ENCODE measurements at places on chromosomes 13 and 19. TPM values are rescaled to one million over a fixed set of nuclear protein-coding genes. Genes with fewer than 3 reads are reported as not detected.
A peak's percentile ranks its signal among the peaks of the same experiment; 100 is the strongest.

DNA sequence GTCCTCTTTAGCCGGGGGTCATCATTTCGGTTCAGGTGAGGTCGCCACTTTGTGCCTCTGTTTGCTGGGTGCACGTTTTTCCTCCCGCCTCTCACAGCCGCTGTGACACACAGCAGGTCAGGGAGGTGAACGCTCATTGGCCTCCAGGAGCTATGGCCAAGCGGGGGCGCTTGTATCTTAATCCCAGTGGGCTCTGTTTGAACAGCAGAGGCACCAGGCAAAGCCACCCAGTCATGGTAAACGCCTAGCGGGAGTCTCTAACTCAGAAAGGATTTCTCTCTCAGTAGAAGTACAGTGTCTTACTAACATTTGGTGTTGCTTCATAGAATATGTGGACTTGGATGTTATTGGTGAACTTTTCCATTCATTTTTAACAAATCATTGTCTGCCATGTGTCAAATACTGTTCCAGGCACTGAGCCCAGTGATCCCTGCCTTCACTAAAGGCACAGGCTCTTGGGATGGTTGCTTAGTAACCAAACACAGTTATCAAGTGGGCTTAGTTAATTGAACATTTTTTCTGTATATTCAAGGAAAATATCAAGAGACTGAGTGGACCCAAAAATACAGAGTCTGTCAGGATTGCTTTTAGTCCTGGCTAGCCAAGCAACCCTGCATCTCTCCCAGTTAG lies 186.7 kb downstream of the STK24 start:
- no peak for DNase-seq

DNA sequence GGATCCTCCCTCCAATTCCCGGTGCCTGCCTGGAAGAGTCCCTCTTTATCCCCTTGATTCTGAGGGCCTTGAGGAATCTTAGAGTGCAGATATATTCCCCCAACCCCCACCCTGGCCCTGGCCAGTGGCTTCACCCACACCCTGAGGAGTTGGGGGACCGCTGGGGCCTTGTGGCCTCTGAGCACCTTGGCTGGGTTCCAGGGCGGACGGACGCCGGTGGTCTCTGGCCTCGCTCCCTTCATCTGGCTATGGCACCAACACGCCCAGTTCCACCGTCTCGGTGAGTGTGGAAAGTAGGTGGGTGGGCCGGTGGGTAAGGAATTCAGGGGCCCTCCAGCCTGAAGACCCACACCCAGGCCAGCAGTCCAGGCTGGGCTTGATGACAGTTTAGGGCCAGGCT lies 5.0 kb downstream of the MAST1 start:
- DNase-seq: no peak

- DNase-seq: no peak
Measured at GRCh38 chr19:10126213-10126639, 6.5 kb upstream of the EIF3G start.

Gene TBC1D4
- 10.3 TPM for total RNA-seq

GRCh38 chr13:42478531-42479156 lies 95.3 kb upstream of the TNFSF11 start:
- DNase-seq: peak; percentile 44

DNA sequence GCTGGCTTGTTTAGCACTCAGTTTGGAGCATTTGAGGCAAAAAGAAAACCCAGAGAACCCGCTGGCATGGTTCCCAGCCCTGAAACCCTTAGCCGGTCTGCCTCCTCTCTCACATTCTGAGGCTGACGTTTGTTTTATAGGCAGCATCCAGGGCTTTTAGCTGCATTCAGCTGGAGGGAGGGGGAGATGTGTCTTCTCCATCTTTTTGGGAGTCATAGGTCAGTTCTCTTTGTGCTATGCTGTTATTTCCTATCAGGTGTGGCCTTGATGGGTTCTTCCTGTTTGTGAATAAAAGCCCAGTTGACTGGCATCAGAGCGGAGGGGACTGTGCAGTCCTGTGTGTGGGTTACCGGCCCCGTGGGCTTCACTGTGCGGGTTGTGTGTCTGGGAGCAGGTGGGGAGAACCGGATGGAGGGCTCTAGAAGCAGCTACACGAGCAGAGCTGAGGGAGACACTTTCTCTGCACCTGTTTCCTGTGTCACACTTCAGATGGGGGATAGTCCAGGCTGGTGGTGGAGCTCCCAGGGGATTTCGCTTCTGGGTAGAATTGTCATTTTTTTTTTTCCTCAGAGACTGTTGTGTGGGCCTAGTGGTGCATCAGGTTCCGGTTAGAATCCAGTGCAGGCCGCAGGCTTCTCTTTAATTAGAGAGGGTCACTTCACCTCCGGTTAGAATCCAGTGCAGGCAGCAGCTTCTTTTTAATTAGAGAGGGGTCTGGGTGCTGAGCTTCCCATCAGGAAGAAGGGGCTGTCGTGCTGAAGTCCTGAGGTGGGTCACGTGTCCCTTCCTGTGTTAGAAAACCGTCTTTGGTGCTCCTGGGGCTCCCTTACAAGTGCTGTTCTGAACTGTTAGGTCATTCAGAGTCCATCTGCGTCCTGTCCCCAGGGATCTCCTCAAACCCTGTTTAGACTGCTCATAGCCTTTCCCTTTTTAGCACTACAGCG lies 69.6 kb downstream of the ARHGEF7 start:
- no peak for DNase-seq

DNA sequence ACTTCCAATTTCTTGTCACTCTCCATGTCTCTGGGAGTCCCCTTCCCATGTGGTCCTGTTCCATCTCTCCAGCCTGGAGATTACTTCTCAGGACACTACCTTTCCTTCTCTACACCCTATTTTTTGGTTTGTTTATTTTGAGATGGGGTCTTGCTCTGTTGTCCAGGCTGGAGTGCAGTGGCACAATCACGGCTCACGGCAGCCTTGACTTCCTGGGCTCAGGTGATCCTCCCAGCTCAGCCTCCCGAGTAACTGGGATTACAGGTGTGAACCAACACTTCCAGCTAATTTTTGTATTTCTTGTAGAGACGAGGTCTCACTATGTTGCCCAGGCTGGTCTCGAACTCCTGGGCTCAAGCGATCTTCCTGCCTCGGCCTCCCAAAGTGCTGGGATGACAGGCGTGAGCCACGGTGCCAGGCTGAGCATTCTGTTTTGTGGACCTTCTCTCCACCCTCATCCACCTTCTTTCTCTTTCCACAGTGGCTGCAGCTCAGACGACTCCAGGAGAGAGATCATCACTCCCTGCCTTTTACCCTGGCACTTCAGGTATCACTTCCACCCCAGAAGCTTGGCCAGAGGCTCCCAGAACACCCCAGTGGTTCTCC lies 644 bp downstream of the HCST start:
- DNase-seq: no peak

DNA sequence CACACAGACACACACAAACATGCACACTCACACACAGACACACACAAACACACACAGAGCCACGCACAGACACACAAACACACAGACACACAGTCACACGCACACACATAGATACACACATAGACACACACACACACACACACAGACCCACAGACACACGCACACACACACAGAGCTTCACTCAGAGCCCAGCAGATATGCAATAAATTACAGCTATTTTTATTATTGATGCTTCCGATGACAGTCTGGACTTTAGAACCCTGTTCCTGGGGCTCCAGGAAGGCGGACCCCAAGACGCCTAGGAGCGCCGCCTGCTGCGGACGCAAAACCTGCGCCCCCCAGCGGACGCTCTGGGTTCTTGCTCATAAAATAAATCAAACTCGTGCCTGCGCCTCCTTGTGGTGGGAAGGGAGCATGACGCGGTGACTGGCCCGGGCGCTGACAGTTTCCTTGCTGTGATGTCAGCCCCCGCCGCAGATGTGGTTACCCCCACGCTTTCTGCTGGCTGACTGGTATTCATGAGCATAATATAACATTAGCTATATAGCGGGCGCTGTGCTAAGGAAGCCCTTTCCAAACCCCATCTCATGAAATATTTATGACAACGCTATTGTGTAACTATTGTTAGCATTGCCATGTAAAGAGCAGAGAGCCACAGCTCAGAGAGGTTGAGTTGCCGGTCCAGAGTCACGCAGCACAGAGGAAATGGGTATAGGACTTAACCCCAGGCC lies 64.4 kb upstream of the TM9SF2 start:
- DNase-seq: peak; percentile 60

Gene OVOL3
- not detected for total RNA-seq

GRCh38 chr13:24129914-24130774 lies 30.4 kb upstream of the SPATA13 start:
- DNase-seq: no peak

DNA sequence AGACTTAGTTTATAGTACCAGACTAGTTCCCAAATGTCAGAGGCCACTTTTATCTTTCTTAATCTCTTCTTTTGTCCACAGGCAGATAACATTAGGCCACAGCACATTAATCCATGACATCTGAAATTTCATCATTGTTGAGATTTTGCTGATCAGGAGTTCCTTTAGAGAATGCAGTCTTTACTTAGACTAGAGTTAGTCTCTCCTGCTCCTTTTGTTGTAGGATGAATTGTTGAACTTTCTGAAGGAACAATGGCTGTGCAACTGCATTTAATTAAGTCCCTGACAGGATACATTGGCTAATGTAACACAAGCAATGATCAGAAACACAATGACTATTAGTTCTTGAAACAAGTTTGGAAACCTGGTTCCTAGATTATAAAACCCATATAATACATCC lies 266.3 kb downstream of the PCDH20 start:
- no peak for DNase-seq

GRCh38 chr13:19766591-19766990 lies 16.2 kb downstream of the PSPC1 start:
- DNase-seq: peak; percentile 3

- DNase-seq: no peak
Measured at GRCh38 chr13:92265408-92265807, 867.0 kb downstream of the GPC5 start.

Gene GFY
- total RNA-seq: not detected

Gene N4BP2L2
- total RNA-seq: 76.6 TPM

Gene CASP14
- total RNA-seq: not detected

DNA sequence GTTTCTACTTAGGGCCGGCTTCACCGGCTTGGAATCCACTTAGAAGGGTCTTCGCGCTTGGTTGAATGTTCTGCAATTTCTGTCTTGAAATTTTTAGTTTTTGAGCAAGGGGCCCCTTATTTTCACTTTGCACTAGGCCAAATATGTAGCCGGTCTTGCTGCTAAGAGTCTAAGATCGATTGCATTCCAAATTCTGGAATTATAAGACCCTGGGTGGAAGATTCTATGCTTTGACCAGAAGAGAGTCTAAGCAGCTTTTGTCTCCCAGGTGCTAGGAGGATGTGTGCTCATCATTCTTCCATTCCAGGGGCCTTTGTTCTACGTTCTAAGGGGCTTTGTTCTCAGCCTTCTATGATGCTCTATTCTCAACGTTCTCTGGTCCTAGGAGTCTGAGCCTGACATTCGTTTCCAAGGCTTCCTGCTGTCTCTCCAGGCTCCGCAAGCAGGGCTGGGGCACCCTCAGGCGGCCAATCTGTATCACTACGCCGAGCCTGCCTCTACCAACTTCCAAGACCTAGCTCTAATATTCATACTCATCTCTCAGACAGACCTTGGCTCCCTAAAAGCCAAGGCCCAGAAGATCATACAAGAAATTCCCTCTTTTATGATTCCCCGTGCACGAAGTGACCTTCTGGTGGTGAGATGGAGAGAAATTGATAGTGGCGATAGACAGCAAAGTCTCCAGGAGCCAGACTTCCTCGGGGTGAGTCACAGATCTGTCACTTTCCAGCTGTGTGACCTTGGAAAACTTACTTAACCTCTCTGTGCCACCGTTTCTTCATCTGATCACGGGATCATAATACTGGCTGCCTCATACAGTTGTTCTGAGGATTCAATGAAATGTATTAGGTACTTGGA lies 982 bp upstream of the DACT3 start:
- DNase-seq: peak; percentile 81

- peak; percentile 23 for DNase-seq
Measured at GRCh38 chr19:6412447-6413091, 12.0 kb downstream of the KHSRP start.

Gene KIR3DL2
- not detected for total RNA-seq

DNA sequence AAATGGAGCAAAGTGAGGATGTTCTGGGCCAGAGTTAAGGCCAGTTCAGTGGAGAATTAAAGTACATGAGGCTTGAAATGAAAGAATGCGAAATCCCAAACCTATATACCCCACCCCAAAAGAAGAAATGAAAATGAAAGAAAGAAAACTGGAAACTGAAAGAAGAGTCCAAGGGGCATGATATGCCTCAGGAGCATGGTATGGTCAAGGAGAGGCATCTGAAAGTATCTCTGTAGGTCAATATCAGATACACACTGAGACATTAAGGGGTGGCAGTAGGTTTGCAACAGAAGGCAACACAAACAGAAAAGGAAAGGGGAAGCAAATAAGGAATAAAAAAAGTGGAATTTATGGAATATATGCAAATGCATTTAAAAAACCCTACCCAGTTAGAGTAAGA lies 166.5 kb downstream of the COG6 start:
- no peak for DNase-seq

Data from bronchial epithelial cell (primary cell).